ENCODE measurements at places on chromosomes 5 and 9.
A peak's percentile ranks its signal among the peaks of the same experiment; 100 is the strongest.

GRCh38 chr5:172858511-172858989 is 24.5 kb downstream of the ERGIC1 start:
- no peak for DNase-seq

DNA sequence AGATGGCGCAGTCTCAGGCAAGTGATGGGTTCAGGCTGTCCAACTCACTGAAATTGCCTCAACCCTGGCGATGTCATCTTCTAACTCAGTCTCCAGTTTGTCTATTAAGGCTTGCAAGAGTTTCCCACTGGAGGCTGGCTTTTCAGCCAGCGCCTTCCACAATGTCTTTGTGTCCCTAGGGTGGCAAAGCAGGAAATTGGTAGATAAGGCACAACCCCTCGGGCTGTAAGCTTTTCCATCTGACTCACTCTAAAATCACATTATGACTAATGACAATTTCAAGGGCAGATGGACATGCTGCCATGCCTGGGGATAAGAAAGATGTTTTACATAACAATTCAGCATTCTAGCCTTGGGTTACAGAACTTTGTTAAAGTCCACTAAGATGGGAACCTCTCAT is 61.9 kb downstream of the MROH2B start:
- peak; percentile 86 for DNase-seq

DNA sequence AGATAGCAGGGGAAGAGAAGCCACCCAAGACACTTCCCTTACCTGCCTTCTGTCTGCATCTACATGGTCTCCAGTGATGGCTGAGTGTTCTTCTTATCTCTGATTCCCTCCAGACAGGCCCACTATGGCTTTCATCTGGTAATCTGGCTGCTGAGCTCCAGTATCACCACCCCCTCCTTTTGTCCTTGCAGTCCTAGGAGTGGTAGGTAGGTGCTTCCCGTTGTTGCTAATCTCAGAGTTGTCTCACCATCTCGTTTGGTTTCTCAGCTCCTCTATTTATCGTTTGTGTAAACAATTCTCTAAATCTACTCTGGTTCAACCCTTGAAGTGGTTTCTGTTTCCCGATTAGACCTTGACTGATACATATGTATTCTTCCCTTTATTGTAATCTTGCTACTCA is 243.8 kb upstream of the RFX3 start:
- DNase-seq: no peak

DNA sequence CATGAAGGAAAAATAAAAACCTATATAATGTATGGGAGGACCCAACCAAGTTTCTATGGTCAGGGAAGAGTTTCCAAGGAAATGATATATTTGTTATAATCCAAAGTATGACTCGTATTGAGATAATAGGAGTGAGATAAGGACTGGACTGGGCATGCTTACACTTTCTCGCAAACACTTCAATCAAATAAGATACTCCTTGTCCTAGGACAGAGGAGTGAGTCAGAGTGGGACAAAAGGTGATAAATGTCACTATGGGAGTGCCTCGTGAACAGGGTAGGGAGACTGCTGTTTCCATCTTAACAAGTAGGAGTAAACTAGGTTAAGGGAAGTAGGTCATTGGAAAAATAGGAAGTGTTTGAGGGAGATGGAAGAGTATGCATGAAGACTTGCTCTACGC is 47.2 kb downstream of the MACIR start:
- peak; percentile 10 for DNase-seq

GRCh38 chr5:66427139-66427442 is 169.1 kb upstream of the MAST4 start:
- no peak for DNase-seq

GRCh38 chr9:116491219-116491618 is 195.9 kb upstream of the TRIM32 start:
- DNase-seq: no peak

GRCh38 chr5:60263346-60263745 is 369.8 kb upstream of the PDE4D start:
- no peak for DNase-seq

Data from EH (cell line).